Esophagus mucosa (tissue), 1 donor: ENCODE measurements at places on chromosomes 2 and 18. TPM values are rescaled to one million over a fixed set of nuclear protein-coding genes. Genes with fewer than 3 reads are reported as not detected.

- no peak for ATAC-seq
These were observed 4.7 kb downstream of the FMNL2 start for GRCh38 chr2:152339556-152340286.

DNA sequence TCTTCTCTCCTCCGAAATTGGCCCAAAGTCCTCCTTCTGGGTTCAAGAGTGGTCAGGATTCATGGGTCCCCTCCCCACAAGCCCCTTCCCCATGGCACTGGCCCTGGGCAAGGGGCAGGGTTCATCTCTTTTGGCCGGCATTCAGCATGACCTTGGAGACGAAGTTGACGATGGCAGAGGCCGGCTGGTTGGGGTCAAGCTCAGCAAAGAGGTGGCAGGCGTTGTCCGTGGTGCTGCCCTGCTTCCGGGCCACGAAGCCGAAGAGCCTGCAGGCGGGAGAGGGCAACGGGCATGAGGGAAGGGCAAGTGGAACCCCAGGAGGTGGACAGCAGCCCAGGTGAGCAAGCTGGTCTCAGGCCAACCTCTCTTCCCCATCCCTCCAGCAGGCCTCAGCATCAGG lies 198.5 kb downstream of the TNS1 start:
- no peak for ATAC-seq

NT5C1B gene
- total RNA-seq = not detected

CFAP65 gene
- not detected for total RNA-seq

DNA sequence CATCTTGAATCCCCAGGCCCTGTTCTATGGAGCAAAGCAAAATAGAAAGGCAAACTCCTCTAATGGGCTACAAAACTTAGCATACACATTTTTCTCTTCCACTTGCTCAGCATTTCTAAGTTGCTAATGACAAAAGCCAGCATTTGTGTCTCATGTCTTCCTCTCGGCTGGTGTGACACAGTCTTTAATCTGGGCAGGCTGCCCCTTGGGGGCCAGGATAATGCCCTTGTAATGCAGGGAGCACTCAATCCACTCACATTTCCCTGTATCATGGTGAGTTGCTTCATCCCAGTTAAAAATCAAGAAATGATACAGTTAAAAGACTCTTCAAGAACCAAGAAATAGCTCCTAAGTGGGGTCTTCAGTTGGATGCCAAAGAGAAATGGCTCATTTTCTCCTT lies 109.1 kb upstream of the FBXO11 start:
- ATAC-seq = no peak

- no peak for ATAC-seq
These were observed 61.1 kb upstream of the TFPI start for GRCh38 chr2:187615364-187615763.

CD302 gene
- 1.6 TPM for total RNA-seq

- ATAC-seq = no peak
These were observed 87.4 kb downstream of the COL6A3 start for GRCh38 chr2:237326266-237327171.

DNA sequence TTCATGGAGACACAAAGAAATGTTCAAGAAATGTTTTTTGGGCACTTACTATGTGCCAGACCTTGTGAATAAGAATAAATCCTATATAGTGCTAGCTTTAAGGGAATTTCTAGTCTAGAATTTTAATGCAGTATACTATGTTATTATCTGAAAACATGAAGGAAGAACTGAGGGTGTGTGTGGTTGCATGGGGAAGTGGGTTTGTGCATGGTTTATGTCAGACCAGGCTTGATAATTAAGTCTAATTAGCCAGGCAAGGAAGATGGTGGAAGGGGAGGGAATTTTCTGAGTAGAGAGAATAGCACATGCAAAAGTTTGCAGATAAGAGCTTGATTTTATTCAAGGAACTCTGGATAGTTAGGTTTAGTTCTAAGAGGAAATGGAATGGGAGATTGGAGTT lies 6.5 kb downstream of the RBBP8 start:
- no peak for ATAC-seq

DNA sequence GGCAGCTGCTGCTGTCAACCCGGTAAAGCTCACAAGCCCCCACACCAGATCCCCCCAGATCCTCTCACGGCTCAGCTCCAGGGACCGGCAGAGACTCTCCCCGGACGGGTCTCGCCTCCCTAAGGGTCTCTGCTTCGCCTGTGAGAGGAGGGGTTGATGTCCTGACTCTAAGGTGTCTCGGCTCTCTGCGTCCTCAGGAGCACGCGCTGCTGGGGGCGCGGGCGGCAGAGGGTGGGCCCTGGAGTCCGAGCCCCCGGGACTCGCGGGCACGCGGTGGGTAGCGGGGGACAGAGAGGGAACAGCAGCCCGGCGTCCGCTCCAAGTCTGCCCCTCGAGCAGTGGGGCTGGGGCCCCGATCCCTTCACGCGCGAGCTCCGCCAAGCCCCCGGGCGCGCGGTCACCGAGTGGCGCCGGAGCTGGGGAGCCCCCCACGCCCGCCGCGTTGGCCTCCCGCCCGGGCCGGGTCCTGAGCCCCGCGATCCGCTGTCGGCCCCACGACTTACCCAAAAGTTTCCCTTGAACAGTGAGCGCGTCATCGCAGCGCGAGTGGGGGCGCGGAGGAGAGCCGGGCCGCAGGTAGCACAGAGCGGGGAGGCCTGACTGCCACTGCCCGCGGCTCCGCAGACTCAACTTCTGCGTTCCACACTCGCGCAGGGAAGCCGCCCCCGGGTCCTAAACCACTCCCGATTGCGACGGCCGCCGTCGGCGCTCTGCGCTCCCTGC lies at the start of gene PSTPIP2:
TSS of gene PSTPIP2 (minus strand) at position 608 of the 723 bp plus-strand sequence. CDS start at position 536, 72 bp downstream.
- peak; percentile 73 for ATAC-seq

DNA sequence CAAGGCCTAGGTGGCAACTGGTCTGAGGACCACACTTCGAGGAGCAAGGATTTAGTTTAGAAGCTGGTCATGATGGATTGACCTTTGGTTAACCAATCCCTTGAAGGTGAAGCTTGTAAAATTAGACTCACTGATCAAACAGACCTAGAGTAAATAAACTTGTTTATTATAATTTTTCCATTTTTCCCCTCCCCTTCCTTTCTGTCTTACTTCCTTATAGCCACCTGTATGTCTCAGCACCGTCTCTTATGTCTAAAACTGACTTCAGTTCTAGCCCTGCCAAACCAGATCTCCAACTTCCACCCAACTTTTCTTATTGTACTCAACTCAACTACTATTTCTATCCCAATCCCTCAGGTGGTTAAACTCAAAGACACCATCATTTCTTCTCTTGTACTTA lies 92.8 kb upstream of the THOC1 start:
- no peak for ATAC-seq
